ENCODE measurements at places on chromosomes 6 and 20.

DNA sequence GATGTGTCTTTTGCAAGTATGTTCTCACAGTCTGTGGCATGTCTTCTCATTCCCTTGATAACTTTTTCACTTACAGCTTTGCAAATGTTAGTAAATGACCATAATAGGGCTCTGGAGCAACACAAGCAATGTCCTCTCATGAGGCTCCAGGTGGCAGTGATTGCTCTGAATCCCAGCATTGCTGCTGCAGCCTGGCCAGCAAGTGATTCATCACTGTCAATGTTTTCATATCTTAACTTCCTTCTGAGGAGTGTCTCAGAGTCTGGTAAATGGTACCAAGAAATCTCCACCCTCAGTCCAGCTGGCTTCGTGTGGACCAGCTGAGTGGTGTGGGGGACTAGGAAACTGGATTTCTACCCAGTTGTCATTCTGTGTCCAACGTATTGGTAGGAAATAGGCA lies 139.6 kb downstream of the MYLK4 start:
- no peak for DNase-seq

DNA sequence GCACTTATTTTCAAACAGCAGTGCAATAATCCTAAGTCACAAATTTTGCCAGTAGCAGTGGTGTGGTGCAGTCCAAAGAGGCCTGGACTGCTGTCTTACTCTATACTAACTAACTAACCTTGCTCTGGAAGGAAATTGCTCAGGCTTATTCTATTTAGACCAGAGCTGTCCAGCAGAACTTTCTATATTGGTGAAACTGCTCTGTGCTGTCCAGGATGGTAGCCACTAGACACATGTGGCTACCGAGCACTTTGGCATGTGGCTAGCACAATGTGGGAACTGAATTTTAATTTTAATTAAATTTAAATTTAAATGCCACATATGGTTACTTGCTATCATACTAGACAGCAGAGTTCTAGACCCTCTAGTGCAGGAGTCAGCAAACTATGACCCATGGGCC lies 27.1 kb upstream of the FBXO9 start:
- DNase-seq, result no peak

GRCh38 chr6:81895511-81896185 lies 143.2 kb upstream of the TENT5A start:
- no peak for DNase-seq

DNA sequence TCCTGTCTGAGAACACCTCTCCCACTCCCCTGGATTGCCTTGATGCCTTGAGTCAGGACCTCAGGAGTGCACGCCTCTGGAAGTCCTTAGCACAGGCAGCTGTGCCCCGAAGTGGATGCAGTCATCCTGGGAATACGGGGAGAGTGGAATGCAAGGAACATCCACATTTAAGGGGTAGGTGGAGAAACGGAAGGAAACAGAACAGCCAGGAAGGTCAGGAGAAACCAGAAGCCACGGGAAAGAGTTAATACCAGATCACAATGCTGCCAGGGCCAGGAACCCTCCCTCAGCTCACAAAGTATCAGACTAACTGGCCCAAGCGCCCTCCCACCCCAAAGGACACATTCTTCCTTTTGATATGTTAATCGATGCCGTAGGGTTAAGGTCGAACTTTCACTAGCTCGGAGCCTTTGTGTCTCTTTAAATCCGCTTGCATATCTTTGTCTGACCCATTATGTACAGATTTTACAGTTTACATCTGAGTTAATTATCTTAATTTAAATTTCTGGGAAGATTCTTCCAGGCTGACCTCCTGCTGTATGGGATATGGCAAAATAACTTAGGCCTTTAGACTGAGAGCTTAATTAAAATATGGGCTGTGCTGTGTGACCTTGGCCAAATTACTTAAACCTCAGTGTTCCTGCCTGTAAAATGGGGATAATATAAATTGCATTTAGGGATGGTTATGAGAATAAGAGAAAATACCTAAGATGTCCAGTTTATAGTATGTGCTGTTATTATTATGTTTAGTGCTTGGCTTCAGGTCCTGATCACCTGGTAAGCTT lies 24.0 kb upstream of the CCND3 start:
- no peak for DNase-seq

- DNase-seq, result no peak
Observed at GRCh38 chr6:167306401-167306998, 15.4 kb downstream of the UNC93A start.

DNA sequence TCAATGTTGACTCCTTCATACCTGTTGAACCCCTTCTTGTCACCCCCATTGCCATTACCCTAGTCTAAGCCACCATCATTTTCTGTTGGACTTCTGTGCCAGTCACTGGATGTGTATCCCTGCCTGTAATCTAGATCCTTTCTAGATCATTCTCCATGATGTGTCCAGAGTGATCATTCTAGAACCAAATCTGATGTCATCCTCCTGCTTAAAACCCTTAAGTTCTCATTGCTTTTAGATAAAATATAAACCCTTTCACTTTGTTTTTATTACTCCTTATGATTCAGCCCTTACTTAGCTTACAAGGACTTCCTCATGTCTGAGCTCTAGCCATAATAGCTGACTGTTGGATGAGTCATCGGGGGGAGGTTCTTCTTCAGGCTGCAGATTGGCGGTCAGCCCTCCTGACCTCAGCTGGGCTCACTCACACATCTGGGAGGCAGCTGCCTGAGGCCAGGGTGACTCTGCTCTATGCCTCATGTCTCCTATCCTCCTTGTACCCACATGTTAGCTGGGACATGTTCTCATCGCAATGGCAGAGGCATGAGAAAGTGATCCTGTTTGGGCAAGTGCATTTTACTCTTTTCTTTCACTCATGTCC lies 287.6 kb downstream of the ESR1 start:
- peak; percentile 82 for DNase-seq

DNA sequence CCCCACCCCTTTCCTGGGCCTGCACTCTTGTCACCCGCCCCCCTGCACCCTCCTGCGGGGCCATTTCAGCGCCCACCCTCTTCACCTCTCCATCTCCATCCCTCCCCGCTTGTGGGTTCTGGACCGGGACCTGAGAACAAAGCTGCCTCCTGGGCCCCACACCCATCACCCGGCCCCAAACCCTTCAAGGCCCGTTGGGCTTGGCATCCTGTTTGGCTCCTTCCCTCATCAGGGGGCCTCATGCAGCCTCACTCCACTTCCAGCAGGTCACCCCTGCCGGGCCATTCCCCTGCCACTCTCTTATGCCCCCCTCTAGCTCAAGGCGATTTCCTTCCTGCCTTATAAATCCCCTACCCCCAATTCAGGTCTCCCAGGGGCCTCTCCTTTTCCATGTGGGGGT lies 67.4 kb downstream of the SRC start:
- no peak for DNase-seq

Data from hematopoietic multipotent progenitor cell treated with erythropoietin and hydrocortisone succinate and interleukin-3 and kit ligand, for 4 days (in vitro differentiated cells).